ENCODE measurements at places on chromosomes 4 and X. TPM values are rescaled to one million over a fixed set of nuclear protein-coding genes. Genes with fewer than 3 reads are reported as not detected.

Gene DDX53
- total RNA-seq, result not detected

Gene SLC10A6
- 0.66 TPM for total RNA-seq

Gene SEC31A
- total RNA-seq, result 215 TPM

Gene FOXR2
- not detected for total RNA-seq

Gene FAM9C
- total RNA-seq, result not detected

DNA sequence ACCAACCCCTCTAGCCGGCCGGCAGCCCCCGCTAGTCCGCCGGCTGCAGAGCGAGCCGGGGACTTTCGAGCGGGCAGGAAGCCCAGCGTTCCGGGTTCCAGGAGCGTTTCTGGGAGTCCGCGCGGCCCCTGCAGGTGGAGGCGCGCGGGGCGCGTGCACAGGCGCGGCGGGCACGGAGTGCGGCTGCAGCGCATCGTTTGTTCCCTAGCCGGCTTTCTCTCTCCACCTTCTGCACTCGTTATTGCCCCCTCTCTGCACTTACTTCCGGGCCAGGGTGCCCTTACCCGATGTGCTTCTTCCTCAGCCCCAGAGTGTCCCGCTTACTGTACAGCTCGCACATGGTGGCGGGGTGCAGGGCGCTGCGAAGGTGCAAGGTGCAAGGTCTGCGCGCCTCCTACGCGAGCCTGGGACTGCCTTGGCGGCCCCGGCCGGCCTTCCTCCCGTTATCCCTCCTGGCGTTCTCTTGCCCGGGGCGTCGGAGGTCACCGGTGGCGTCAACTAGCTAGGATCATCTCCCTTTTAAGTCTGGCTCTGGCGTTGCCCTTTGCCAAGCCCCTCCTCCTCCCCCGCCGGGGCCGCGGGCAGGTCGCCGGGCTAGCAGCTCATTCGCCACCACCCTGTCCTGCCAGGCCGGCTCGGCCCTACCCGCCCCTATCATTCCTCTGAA lies at the start of gene ETNPPL:
ETNPPL (minus strand) TSS at position 495 of the 667 bp plus-strand sequence; CDS start at position 340, 155 bp downstream.
- H3K27ac ChIP-seq, result no peak within 1 kb of the TSS
- DNase-seq, result peak; percentile 25
- peak within 1 kb of the TSS; percentile 46 for H3K4me3 ChIP-seq
- no peaks in the 10 kb centered on the region for H3K27me3 ChIP-seq

DNA sequence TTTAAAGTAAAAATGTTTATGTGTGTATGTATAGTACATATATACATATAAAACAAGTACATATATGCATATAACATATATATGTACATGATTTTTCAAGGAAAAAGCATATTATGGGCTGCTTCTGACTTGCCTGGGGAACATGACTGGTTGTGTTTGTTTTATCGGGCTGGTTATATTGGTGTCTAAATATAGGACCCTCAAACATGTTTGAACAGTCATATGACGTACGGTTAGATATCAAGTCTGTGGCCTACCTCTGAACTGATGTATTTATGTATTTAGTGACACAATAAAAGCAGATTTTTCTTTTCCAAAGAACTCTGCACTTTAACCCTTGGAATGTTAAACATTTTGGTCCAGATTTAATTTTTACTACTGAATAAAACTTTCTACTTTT lies 37.9 kb upstream of the ARSD start:
- no peak overlapping the region for H3K4me3 ChIP-seq
- no peak for DNase-seq
- no peaks in the 10 kb centered on the region for H3K27me3 ChIP-seq
- no peaks in the 10 kb centered on the region for H3K36me3 ChIP-seq
- H3K4me1 ChIP-seq, result peaks cover 14% of the 10 kb centered on the region

- H3K36me3 ChIP-seq, result no peaks in the 10 kb centered on the region
- peaks cover 48% of the 10 kb centered on the region for H3K4me1 ChIP-seq
- no peak overlapping the region for H3K27ac ChIP-seq
- H3K4me3 ChIP-seq, result no peak overlapping the region
- H3K27me3 ChIP-seq, result no peaks in the 10 kb centered on the region
- no peak for DNase-seq
Measured at GRCh38 chr4:40555176-40555900, 74.3 kb downstream of the RBM47 start.

DNA sequence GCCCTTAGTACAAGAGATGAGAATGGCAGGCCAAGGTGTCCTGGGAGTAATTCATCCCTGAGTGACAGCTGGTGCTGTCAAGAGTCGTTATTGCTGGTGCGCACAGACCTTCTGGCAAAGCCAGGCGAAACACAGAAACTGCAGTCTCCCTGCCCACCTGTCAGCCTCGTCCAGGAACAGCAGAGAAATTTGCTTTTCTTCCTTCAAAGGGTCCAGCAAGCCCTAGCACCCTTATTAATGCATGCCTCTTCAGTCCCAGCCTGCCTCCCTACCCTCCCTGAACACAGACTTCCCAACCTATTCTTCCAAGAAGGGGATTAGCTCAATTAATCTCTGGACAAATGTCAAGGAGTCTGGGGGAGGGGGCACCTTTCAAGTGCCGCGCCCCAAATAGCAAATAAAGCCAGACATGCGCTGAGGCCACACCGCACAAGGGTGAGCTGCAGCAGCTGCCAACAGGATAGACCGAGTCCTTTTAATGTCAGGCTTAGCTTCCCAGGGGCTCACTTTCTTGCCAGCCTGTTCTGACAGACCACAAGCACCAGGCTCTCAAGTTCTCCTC lies 250.7 kb upstream of the RASGEF1B start:
- H3K4me3 ChIP-seq, result no peak overlapping the region
- no peaks in the 10 kb centered on the region for H3K36me3 ChIP-seq
- no peak for DNase-seq
- no peaks in the 10 kb centered on the region for H3K4me1 ChIP-seq
- H3K27me3 ChIP-seq, result no peaks in the 10 kb centered on the region
- no peak overlapping the region for H3K27ac ChIP-seq

DNA sequence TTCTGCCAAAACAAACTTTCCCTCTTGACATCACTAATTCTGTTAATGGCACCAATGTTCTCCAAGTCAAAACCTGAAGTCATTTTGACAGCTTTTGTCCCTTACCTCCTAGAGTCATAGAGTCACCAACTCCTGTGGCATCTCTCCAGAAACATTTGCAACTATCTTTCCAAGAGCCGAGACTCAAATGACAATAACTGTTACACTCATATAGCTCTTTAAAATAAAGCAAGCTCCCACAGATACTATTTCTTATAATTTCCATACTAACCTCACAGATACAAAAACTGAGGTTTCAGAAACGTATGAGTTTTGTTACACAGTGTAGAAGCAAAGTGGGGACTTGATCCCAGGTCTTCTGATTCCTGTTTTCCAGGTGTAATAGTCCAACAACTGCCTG lies 18.3 kb downstream of the GPRIN3 start:
- no peak overlapping the region for H3K27ac ChIP-seq
- H3K36me3 ChIP-seq, result no peaks in the 10 kb centered on the region
- no peak overlapping the region for H3K4me3 ChIP-seq
- H3K4me1 ChIP-seq, result peaks cover 28% of the 10 kb centered on the region
- no peaks in the 10 kb centered on the region for H3K27me3 ChIP-seq
- DNase-seq, result no peak

DNA sequence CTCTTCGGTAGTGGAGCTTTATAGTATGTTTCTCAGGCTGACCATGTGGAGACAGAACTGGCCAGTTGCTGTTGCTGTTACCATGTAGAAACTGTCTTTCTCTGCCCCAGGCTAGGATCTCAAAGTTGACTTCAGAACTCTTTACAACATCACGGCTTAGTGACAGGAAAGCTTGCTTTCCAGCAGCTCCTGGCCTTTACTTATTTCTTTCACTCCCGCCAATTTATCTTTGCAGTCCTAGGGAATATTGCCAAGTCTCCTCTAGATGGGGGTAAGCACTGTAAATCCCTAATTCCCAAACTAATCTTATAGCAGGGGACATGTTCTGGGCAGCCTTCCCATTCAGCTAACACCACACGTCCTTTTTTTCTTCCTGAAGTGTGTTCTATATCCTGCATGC lies 631.6 kb downstream of the SPRY1 start:
- no peaks in the 10 kb centered on the region for H3K4me1 ChIP-seq
- no peak overlapping the region for H3K27ac ChIP-seq
- no peak overlapping the region for H3K4me3 ChIP-seq
- no peaks in the 10 kb centered on the region for H3K36me3 ChIP-seq

DNA sequence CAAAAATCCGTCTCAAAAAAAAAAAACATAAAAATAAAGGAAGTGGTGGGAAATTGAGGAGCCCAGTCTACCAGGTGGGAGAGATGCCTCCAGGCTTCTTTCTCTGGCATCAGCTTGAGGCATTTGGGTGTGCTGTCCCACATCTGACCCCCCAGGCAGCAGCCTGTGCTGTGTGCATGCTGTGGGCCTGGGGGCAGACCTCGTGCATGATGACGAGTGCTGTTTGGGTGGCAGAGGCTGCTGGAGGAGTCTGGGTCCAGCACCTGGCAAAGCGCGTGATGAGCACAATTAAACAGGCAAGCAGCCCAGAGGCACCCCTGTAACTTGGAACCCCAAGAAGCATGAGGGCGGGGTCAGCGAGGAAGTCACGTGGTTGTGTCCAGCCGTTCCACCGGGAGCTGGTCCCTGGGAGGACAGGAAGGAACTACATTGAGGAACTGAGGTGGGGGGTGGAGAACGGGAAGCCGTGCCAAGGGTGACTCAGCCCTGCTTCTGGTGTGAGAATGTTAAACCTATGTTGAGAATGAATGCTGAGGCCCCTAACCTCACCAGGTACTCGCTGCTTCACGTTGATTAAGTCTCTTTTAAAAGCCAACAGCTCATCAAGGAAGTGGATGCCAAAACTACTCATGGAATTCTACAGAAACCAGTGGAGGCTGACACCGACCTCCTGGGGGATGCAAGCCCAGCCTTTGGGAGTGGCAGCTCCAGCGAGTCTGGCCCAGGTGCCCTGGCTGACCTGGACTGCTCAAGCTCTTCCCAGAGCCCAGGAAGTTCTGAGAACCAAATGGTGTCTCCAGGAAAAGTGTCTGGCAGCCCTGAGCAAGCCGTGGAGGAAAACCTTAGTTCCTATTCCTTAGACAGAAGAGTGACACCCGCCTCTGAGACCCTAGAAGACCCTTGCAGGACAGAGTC lies 6.1 kb downstream of the TACC3 start:
- peak overlapping the region; percentile 62 for H3K27ac ChIP-seq
- H3K27me3 ChIP-seq, result no peaks in the 10 kb centered on the region
- no peaks in the 10 kb centered on the region for H3K36me3 ChIP-seq
- no peak overlapping the region for H3K4me3 ChIP-seq

GRCh38 chrX:139222511-139223200 lies 307.9 kb upstream of the F9 start:
- H3K4me3 ChIP-seq, result no peak overlapping the region
- H3K27ac ChIP-seq, result no peak overlapping the region
- no peaks in the 10 kb centered on the region for H3K36me3 ChIP-seq
- no peaks in the 10 kb centered on the region for H3K4me1 ChIP-seq
- H3K27me3 ChIP-seq, result no peaks in the 10 kb centered on the region
- DNase-seq, result no peak

- DNase-seq, result no peak
- H3K4me1 ChIP-seq, result no peaks in the 10 kb centered on the region
- H3K27me3 ChIP-seq, result no peaks in the 10 kb centered on the region
- H3K4me3 ChIP-seq, result no peak overlapping the region
- H3K36me3 ChIP-seq, result no peaks in the 10 kb centered on the region
Measured at GRCh38 chr4:30434656-30435055, 285.5 kb upstream of the PCDH7 start.

DNA sequence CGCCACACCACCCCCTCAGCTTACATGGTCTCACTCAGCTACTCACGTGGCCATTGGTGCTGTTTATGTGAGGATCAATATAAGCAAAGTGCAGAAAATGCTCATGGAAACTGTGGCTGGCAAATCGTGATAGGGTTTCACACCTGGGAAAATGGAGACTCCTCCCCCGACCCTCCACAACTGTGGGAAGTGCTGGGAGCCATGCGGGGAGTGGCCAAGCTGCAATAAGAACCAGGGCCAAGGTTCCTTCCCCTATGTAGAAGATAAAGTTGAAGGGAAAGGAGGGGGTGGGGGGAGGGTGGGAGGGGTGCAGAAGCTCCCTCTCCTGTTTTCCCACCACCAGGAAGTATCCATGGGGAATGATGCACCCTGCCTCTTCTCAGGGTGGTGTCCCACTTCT lies 145.5 kb upstream of the MAMLD1 start:
- no peak overlapping the region for H3K27ac ChIP-seq
- H3K27me3 ChIP-seq, result no peaks in the 10 kb centered on the region
- no peak for DNase-seq
- H3K36me3 ChIP-seq, result no peaks in the 10 kb centered on the region
- no peak overlapping the region for H3K4me3 ChIP-seq

DNA sequence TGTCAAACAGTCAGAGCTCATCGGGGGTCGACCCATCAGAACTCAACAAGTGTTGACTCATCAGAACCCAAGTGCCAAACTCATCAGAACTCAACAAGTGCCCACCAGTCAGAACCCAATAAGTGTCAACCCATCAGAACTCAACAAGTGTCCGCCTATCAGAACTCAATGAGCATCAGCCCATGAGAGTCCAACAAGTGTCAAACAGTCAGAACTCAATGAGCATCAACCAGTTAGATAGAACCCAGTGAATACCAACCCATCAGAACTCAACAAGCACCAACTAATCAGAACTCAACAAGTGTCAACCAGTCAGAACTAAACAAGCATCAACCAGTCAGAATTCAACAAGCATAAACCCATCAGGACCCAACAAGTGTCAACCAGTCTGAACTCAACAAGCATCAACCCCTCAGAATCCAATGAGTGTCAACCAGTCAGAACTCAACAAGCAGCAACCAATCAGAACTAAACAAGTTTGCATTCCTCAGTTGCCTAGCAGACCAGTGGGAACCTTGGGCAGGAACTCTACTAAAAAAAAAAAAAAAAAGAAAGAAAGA lies 115.3 kb downstream of the PRKX start:
- DNase-seq, result no peak
- H3K27ac ChIP-seq, result no peak overlapping the region
- no peaks in the 10 kb centered on the region for H3K4me1 ChIP-seq
- no peaks in the 10 kb centered on the region for H3K36me3 ChIP-seq

DNA sequence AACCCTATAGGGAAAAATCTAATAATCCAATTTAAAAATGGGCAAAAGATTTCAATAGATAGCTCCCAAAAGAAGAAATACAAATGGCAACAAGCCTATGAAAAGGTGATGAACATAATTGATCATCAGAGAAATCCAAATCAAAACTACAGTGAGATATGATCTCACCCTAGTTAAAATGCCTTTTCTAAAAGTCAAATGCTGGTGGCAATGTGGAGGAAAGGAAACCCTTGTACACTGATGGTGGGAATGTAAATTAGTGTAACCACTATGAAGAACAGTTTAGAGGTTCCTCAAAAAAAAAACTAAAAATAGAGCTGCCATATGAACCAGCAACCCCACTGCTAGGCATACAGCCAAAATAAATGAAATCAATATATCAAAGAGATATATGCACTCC lies 44.5 kb downstream of the STPG2 start:
- H3K4me1 ChIP-seq, result no peaks in the 10 kb centered on the region
- no peak overlapping the region for H3K4me3 ChIP-seq
- H3K27me3 ChIP-seq, result no peaks in the 10 kb centered on the region
- DNase-seq, result no peak
- no peaks in the 10 kb centered on the region for H3K36me3 ChIP-seq

GRCh38 chr4:56318555-56318954 lies 68.7 kb downstream of the AASDH start:
- no peaks in the 10 kb centered on the region for H3K27me3 ChIP-seq
- H3K4me1 ChIP-seq, result no peaks in the 10 kb centered on the region
- no peak overlapping the region for H3K4me3 ChIP-seq
- H3K36me3 ChIP-seq, result no peaks in the 10 kb centered on the region
- H3K27ac ChIP-seq, result no peak overlapping the region
- DNase-seq, result no peak

- no peak overlapping the region for H3K4me3 ChIP-seq
- H3K4me1 ChIP-seq, result peaks cover 10% of the 10 kb centered on the region
- H3K27me3 ChIP-seq, result no peaks in the 10 kb centered on the region
- no peak for DNase-seq
Measured at GRCh38 chr4:73507541-73507940, 26.0 kb downstream of the AFM start.

Data from body of pancreas (tissue), 4 donors.